ENCODE measurements at places on chromosomes 1 and 21.

DNA sequence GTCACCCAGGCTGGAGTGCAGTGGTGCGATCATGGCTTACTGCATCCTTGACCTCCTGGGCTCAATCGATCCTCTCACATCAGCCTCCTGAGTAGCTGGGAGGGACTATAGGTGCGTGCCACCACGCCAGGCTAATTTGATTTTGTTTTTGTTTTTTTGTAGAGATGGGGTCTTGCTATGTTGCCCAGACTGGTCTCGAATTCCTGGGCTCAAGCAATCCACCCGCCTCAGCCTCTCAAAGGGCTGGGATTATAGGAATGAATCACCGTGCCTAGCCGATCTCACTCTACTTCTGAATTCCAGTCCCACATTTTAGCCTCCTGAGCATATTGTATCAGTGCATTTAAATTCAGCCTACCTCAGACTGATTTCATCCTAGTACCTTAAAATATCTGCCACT, 1.8 kb downstream of the CTXND2 start:
- DNase-seq = no peak

DNA sequence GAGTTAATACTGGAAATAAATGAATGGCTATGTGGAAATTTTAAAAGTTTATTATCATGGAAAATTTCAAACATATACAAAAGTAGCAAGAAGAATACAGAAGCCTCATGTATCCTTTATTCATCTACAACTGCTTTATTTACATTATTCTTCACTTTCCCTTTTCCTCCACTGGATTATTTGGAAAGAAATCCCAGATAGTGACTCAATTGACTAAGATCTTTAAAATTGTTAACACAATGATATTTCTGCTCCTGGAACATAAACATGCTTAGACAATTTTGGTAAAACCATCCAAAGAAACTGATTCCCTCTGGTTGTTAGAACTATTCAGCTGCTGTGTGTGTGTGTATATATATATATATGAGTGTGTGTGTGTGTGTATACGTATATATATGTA, 116.2 kb downstream of the TGFB2 start:
- no peak for DNase-seq

DNA sequence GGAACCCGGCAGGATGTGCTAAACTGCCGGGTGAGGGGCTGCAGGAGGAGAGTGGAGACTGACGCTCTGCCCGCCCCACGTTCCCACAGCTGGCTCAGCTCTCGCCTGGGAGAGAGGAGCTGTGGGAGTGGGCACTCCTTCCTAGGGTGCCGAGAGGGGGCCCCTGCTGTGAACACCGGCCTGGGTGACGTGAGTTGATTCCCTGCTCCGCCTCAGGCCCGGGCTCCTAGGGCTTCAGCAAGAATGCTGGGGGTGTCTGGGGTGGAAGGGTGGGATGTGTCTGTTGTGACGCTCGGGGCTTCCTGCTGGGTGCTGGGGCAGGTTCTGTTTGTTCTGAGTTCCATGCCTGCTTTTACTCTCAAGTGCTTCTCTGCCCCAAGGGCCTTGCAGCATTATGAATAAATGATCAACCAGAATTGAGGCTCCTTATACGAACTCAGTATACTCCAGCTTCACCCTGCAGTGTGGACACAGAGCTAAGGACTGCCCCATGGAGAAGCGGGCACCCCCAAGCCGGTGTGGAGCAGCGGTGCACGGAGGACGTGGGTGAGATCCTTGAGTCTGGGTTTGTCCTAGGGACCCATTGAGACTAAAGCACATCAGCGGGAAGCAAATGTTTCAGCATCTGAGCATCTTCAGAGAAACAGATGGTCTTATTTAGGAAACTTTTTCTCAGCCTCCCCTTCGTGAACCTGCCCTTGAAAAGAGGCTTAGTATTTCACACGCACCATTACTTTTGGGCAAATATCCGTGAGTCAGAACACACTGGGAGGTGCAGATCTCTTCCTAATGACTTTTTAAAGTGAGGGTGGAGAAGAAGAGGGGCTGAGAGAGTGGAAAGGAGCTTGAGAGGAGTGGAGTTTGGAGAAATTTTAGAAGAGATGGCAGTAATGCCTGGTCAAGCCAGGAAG, 41.7 kb downstream of the SYT6 start:
- no peak for DNase-seq

DNA sequence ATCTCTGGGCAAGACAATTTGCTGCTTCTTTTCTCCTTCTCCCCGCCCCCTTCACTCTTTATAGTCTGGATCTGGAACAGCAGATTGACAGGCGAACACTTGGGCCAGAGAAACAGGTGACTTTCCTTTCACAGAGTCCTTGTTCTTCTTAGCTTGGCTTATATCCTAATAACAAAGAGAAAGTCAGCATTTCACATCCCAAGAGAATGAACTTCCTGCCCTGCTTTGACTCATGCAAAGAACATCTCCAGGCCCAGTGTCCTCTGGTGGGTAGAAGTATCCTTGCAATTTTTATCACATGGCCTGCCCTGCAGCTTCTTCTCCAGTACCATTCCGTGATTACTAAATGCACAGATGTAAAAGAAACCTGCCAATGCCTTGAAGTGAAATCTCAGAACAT, 764.4 kb downstream of the ADGRL2 start:
- DNase-seq = no peak

- DNase-seq = no peak
These were observed 17.7 kb upstream of the PLXNA2 start for GRCh38 chr1:208261874-208262273.

- DNase-seq = no peak
These were observed 356 bp downstream of the INTS11 start for GRCh38 chr1:1324084-1324523.

DNA sequence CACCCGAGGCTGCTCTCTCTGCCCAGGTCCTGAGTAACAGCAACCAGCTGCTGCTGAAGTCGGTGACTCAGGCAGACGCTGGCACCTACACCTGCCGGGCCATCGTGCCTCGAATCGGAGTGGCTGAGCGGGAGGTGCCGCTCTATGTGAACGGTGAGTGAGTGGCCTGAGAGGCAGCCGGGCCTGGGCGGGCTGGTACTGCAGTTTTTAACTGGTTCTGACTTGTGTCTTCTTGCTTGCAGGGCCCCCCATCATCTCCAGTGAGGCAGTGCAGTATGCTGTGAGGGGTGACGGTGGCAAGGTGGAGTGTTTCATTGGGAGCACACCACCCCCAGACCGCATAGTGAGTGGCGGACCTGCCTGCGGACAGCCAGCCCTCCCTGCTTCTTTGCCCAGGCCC, 91.2 kb upstream of the CD1D start:
- no peak for DNase-seq

DNA sequence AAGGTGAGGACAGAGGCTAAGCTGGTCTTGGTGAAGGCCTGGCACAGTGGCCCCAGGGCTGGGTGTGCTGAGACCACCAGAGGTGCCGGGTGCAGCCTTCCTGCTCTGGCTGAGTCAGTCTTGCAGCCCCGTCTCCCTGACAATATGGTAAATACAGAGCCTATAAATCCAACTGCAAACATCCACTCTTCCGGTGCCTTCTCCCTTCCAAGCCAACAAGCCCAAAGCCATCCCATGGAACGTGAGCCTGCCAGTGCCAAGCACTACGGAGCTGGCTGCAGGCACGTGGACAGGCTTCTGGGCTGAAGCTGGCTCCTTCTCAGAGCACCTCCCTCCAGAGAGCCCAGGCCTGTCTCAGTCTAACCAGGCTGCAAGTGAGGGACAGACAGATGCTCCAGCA, 70.0 kb downstream of the TRABD2B start:
- DNase-seq = no peak

DNA sequence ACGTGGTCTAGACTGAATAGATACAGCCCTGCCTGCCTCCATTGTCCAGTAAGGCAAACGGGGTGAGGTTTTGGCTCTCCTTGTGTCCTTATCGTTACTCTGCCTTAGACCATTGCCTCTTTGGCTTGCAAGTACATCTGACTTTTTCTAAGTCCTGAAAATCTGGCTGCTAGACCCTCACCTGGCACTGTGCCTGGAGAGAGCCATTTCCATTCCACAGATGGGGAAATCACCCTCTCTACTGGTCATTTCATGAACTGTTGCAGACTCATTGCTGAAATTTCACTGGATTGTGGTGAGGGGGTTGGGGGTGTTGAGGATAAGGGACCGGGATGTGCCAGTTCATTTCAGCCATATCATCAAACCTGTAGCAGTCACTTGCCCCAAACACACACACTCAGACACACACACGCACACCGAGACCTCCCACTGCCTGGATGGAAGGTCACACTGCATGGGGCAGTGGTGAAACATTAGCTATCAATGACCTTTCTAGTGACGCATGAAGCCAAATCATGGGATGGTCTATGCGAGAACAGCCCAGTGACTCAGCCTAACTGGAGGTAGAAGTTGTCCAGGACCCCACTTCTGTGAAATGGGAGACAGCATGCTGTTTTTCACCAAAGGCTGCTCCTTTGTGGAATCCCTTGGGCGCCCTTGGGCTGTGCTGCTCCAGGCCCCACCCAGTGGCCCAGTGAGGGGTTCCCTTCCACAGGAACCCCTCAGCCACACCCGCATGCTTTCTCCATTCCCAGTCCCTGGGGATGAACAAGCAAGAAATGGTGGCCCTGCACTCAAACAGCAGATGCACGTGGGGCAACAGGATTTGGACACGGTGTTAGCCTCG, 34.9 kb upstream of the VASH2 start:
- no peak for DNase-seq

GRCh38 chr1:58580186-58580585, 3.1 kb upstream of the TACSTD2 start:
- DNase-seq = no peak

GRCh38 chr1:96887501-96887900, 165.9 kb downstream of the PTBP2 start:
- no peak for DNase-seq

DNA sequence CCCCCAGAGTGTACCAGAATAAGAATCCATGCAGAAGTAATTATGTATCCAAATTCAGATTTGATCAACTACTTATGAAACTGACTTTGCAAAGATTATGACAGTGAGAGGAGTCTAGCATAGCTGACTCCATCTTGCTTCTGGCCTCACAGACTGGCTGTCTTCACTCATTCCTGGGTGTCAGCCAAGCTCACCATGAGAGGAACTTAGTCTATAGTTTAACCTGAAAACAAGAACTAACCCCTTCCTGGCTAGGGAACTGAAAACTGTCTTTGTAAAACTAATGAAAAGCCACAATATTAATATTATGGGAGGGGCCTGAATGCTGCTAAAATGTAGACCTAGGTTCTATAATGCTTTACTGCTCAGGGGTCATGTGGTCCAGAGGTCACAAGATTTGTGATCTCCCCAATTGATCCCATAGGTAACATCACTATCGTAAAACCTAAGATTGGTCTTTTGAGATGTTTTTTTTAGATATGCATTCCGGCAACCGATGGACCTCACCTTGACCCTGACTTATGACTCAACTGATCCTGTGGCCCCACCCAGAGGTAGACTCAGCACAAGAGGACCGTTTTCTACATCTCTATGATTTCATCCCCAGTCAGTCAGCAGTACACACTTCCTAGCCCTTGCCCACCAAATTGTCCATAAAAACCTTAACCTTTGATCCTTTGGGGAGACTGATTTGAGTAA, 55.2 kb downstream of the ATP1B1 start:
- DNase-seq = no peak

- no peak for DNase-seq
These were observed 251.1 kb upstream of the RGS18 start for GRCh38 chr1:191907121-191907520.

GRCh38 chr21:41972511-41973205, 18.8 kb upstream of the C2CD2 start:
- DNase-seq = no peak

GRCh38 chr1:203539831-203540546, 46.0 kb downstream of the OPTC start:
- no peak for DNase-seq

All from NCI-H510A (cell line).